Glomerular endothelial cell (primary cell): ENCODE measurements at places on chromosomes 11 and 22. TPM values are rescaled to one million over a fixed set of nuclear protein-coding genes. Genes with fewer than 3 reads are reported as not detected.

Gene TIMP3
- total RNA-seq: 69.8 and 194 TPM in 2 replicates

Gene SCGB1C1
- total RNA-seq: not detected in 2 replicates

Gene GLB1L3
- total RNA-seq: not detected in 2 replicates

Gene HBG1
- total RNA-seq: not detected in 2 replicates

Gene USP2
- total RNA-seq: 0.41 TPM in 1 of 2 replicates, not detected in the other

Gene NLRP14
- 0.10 TPM in 1 of 2 replicates, not detected in the other for total RNA-seq

Gene FAM227A
- 1.9 and 3.3 TPM in 2 replicates for total RNA-seq

Gene OPCML
- total RNA-seq: 0.19 and 0.58 TPM in 2 replicates
